ENCODE measurements at places on chromosomes 2 and 18. TPM values are rescaled to one million over a fixed set of nuclear protein-coding genes. Genes with fewer than 3 reads are reported as not detected.

HRH4 gene
- total RNA-seq, result not detected

IL18R1 gene
- 0.52 TPM for total RNA-seq

COLEC12 gene
- 39.1 TPM for total RNA-seq

GPR35 gene
- total RNA-seq, result 1.0 TPM

PTPRN gene
- not detected for total RNA-seq
